ENCODE measurements at places on chromosomes 5 and 9. TPM values are rescaled to one million over a fixed set of nuclear protein-coding genes. Genes with fewer than 3 reads are reported as not detected.

DNA sequence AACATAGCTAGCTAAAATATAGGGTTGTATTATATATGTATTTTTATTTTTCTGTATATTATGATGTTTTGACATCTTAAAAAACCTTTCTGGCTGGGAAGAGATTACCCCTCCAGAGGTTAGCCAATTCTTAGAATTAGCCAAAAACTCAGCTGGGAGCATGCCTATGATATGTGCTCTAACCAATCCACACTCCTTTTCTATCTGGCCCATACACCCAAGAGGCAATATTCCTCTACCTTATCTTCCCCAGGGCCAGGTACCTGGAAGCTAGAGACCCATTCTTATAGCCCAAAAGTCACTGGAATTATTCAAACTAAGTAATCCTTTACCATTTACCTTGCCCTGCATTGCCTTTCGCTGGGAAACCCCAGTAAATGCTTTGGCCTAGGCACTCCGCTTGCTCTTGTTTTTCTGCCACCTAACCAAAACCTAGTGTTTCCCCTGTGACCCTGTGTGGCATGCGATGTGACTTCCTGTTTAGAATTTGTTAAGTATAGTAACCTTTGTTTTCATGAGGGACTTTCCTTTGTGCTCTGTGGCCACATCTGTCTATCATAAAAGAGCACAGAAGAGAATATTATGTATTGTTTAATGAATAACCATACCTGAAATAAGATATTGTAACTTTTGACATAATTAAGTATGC, 37.4 kb downstream of the CSNK1G3 start:
- DNase-seq, result no peak

- no peak for DNase-seq
Measured at GRCh38 chr5:156135531-156135930, 191.4 kb upstream of the SGCD start.

DNA sequence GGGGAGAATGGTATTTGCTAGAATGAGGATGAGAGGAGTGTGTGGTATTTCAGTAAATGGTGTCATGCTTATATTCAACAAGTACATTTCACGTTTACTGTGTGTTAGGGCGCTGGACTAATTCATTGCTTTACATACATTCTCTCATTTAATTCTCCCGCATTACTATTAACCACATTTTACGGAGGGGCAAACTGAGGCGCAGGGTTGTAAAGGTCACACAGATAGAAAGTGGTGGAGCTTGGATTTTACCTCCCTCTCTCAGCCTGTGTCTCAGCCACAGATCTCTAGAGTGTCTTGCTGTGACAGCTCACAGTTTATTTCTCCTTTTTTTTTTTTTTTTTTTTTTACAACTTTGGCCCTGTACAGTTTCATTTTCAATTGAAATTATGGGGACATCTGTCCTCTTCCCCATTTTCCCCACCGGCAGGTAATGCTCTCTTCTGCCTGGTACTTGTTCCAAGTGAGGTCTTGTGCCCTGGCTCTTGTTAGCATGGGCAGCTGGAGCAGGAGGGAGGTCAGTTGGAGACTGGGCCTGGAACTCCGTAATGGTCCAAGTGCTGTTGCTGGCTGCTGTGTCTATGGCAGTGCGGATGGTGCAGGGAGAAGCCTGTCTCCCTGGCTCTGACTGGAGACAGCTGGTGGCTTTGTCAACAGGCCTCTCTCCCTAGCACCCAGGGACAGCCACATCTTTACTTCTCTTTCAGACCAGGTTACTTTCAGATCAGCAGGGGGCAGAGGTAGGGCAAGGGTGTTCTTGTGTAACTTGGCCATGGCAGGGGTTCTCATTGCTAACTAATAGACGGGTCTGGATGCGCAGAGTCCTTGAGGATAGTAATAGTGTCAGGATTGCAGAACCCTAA, 20.5 kb upstream of the NDST1 start:
- DNase-seq, result no peak

GRCh38 chr5:41815663-41816229, 54.5 kb downstream of the OXCT1 start:
- no peak for DNase-seq

- no peak for DNase-seq
Measured at GRCh38 chr9:91207729-91208418, 153.8 kb downstream of the AUH start.

- DNase-seq, result no peak
Measured at GRCh38 chr9:91516777-91517176, 93.1 kb upstream of the NFIL3 start.

- no peak for DNase-seq
Measured at GRCh38 chr9:37706290-37706689, 47.3 kb upstream of the TRMT10B start.

DNA sequence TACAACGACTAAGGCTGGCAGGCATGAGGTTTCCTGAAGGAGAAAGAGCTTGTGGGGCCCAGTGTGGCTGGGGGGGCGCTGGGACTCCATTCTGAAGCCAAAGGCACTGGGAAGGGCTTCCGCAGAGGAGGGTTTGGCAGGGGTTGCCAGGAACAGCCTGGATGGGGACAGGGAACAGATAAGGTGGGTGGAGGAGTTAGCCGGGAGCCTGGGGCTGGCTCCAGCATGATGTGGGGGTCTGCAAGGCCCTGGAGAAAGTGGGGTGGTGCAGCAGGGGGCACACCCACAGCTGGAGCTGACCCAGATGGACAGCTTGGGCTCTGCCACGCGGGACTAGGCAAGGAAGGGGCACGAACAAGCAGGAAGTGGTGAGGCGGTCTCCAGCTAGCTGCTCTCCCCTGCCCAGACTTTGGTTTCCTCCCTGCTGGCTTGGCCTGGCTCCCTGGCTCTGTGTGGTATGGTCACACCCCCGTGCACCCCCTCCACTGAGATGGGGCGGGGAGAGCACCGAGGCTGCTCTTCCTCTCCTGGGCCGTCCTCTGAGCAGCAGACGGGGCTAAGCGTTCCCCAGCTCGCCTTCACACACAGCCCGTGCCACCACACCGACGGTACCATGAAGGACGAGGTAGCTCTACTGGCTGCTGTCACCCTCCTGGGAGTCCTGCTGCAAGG, at the start of gene LTC4S:
Gene LTC4S, plus strand, starts transcription at position 519 of the 672 bp plus-strand sequence. Its CDS starts 95 bp downstream, at position 614.
- no peak for DNase-seq

DNA sequence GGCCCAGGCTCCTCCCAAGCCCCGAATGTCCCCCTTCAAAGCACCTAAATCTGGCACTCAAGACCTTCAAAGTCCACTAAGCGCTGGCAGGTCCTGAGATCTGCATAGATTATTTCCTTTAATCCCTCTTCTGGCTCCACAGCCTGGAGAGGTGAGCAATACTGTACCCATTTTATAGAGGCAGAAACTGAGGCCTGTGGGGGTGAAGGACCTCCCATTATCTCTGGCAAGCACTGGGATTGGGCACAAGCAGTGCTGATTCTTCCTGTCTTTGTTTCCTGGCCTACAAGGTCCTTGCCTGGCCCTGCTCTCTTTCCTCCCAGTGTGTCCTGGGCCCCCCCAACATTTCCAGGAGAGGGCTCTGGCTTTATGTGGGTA, 252.3 kb downstream of the PBX3 start:
- no peak for DNase-seq

GRCh38 chr5:111383288-111383970, 128.9 kb downstream of the STARD4 start:
- no peak for DNase-seq

DNA sequence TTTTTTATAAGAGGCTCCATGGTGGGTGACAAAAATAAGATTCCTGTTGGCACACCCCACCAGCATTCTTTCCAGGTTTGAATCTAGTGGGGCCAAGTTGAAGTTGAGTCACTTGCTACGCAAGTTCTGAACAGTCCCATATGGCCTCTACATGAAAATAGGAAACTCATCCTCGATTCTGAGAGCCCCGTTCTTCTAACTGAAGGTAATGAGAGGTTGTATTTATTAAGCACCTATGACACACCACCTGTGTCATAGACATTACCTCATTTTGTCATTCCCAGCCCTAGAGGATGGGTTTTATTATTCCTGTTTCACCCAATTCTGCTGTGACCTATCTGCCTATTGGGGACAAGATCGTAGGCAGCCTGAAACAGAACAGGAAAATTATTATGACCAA, 131.7 kb downstream of the ACTL7B start:
- no peak for DNase-seq

GRCh38 chr5:42274913-42275312, 148.3 kb upstream of the GHR start:
- DNase-seq, result peak; percentile 50

GRCh38 chr9:99635032-99635431, 186.7 kb upstream of the NR4A3 start:
- DNase-seq, result no peak

GRCh38 chr5:160539431-160539830, 117.8 kb downstream of the PTTG1 start:
- DNase-seq, result no peak

- no peak for DNase-seq
Measured at GRCh38 chr5:4947893-4948536, 192.1 kb upstream of the ADAMTS16 start.

GRCh38 chr5:73783828-73784227, 157.8 kb downstream of the ARHGEF28 start:
- no peak for DNase-seq

DNA sequence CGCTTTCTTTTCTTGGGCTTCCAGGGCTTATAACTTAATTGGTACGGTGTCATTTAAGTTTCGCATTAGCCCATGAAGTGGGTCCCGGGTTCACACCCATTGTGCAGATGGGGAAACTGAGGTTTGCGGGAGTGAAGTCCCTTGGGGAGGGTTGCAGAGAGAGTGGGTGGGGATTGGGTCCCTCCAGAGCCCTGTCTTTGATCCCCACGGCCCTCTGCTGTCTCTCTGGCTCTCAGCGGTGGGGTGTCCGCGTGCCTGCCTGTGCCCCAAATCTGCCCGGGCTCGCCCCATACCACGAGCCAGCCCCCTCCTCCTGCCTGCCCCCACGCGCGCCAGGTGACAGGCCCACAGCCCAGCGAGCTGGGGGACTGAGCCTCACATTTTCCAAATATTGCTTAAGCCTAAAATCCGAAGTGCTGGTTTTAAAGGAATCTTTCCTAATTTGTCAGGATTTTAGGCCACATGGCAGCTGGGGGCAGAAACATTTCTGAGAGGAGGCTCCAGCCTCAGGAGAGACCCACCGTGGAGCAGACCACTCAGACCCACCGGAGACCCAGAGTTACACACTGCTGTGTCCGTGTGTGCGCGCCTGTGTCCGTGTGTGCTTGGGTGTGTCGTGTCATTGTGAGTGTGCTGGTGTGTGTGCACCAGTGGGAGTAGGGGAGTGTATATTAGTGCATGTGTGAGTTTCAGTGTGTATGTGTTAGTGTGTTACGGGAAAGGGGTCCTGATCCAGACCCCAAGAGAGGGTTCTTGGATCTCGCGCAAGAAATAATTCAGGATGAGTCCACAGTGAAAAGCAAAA, 159.5 kb upstream of the IER5L start:
- DNase-seq, result no peak

DNA sequence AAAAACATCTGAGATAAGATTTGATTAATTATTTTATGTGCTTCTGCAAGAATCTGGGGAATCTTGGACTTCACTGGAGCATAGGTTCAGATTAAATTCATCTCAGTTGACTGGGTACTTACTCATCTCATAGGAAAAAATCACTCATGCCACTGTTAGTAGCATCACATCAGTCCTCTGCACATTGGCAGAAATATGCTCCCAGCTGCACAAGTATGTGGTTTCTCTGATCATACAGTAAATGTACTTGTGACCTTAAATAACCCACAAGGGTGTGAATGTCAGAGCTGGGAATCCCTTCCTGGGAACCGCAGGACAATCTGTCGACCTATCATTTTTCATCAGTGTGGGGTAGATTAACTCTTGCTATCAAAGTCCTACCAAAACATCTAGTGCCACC, 203.7 kb upstream of the SLC24A2 start:
- no peak for DNase-seq

GRCh38 chr5:136598802-136599404, 233.6 kb upstream of the TRPC7 start:
- DNase-seq, result no peak

- no peak for DNase-seq
Measured at GRCh38 chr5:19734776-19735175, 253.2 kb downstream of the CDH18 start.

DNA sequence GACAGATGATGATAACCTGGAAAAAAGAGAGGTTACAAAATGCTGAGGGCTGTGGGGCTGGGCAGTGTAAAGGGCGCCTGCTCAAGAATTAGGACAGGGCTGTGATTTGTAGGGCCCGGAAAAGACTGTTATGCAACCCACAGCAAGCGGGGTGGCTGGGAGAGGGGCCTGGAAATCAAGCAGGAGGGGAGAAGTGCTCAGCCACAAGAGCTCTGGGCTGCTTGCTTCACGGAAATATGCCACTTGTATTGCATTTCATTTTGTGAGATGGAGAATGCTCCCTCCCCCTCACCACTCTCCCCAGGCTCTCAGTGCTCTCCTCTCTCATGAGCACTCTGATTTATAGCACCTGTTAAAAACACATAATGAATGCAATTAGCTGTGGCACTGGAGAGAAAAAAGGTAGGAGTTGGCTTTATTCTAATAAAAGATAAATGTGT, 8.4 kb upstream of the HAND1 start:
- DNase-seq, result peak; percentile 62

- DNase-seq, result no peak
Measured at GRCh38 chr5:164573397-164573796, 1068.0 kb downstream of the MAT2B start.

DNA sequence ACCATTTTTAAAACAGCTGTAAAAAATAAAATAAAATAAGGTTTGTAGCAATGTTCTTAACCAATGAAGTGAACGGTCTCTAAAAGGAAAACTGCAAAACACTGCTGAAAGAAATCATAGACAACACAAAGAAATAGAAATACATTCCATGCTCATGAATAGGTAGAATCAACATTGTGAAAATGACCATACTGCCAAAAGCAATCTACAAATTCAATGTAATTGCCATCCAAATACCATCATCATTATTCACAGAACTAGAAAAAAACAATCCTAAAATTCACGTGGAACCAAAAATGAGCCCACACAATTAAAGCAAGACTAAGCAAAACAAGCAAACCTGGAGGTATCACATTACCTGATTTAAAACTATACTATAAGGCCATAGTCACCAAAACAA, 67.6 kb upstream of the RGMB start:
- DNase-seq, result no peak

GRCh38 chr9:92292338-92293074, 991 bp downstream of the IARS1 start:
- no peak for DNase-seq

The TSSK1B gene
- total RNA-seq, result 0.52 TPM

The ZNF879 gene
- 3.5 TPM for total RNA-seq

The DYNC2I2 gene
- 68.4 TPM for total RNA-seq

The FGF1 gene
- 0.21 TPM for total RNA-seq

The TMEM215 gene
- 1.2 TPM for total RNA-seq

The TAF1L gene
- total RNA-seq, result 0.04 TPM

The LCN2 gene
- not detected for total RNA-seq

The CCNB1 gene
- 273 TPM for total RNA-seq

The BTNL8 gene
- total RNA-seq, result 0.85 TPM

The NR2F1-AS1 gene
- total RNA-seq, result 3.0 TPM

The PCDHGC3 gene
- 13.3 TPM for total RNA-seq

The SLC34A1 gene
- total RNA-seq, result 0.31 TPM

The SPATA31D3 gene
- not detected for total RNA-seq

Measured in GM23338 (cell line).